ENCODE measurements at places on chromosomes 4 and X.

- no peak for DNase-seq
Observed at GRCh38 chr4:137997496-137997895, 244.7 kb downstream of the SLC7A11 start.

DNA sequence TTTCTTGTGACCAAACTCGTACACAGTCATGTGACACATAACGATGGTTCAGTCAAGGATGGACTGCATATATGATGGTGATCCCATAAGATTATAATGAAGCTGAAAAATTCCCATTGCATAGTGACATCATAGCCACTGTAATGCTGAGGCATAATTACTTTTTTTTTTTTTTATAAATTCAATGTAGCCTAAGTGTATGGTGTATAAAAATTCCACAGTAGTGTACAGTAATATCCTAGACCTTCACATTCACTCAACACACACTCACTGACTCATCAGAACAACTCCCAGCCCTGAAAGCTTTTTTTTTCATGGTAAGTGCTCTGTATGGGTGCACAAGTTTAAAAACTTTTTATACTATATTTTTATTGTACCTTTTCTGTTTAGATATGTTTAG is 105.0 kb downstream of the AREG start:
- DNase-seq: no peak

DNA sequence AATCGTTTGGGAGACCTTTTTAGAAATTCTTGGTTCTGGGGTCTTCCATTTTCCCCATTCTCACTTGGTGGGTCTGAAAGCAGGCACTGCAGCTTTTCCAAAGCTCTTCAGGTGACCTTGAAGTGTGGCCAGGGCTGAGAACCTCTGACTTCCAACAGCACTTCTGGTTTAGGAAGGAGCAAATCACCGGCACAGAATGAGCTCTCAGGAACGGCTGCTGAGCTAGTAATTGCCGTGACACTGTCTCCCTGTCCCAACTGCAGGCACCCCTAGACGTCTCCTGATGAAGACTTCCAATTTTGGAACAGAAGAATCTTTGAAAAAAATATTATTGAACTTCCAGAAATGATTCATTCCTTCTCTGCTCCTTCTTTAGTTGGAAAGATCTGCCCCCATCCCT is 31.3 kb downstream of the CD38 start:
- DNase-seq: no peak

DNA sequence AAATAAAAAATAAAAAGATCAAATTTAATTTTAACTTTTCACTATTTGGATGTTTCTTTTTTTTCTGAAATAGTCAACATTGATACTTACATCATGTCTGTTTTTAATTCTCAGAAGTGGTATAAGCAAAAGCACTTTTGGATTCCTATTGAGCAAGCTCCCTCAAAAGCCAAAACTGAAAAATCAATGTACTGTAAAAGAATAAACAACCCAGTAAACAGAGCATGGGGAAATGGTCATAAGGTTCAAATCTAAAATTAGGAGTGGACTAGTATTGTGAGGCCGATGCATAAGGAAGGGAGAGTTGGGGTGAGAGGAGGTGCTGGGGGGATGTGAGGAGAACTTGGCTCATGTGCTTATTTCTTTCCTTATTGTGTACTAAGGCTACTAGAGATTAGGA is 37.9 kb downstream of the NUDT6 start:
- DNase-seq: no peak

GRCh38 chr4:38829237-38829636 is 24.6 kb upstream of the TLR1 start:
- DNase-seq: no peak

DNA sequence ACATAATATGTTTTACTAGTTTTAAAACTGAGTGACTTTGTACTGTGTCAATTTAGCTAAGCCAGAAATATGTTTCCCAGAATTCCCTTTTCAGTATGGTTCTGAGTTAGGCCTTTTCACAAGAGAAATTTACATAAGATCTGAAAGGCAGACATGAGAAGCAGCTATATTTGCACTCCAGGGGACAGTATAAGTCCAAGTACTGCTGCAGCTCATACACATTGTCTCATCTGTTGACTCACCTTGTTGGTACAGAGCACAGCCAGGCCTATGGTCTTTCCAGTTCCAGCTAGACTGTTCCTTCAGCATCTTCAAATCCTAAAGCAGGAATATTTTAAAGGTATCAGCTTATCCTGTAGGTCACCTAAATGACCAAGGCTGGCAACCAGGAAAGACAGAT is 53.5 kb downstream of the BMP3 start:
- no peak for DNase-seq

All from activated CD8-positive, alpha-beta memory T cell treated with anti-CD3 and anti-CD28 coated beads for 24 hours (primary cell).